ENCODE measurements at places on chromosomes 4 and X.
A peak's percentile ranks its signal among the peaks of the same experiment; 100 is the strongest.

DNA sequence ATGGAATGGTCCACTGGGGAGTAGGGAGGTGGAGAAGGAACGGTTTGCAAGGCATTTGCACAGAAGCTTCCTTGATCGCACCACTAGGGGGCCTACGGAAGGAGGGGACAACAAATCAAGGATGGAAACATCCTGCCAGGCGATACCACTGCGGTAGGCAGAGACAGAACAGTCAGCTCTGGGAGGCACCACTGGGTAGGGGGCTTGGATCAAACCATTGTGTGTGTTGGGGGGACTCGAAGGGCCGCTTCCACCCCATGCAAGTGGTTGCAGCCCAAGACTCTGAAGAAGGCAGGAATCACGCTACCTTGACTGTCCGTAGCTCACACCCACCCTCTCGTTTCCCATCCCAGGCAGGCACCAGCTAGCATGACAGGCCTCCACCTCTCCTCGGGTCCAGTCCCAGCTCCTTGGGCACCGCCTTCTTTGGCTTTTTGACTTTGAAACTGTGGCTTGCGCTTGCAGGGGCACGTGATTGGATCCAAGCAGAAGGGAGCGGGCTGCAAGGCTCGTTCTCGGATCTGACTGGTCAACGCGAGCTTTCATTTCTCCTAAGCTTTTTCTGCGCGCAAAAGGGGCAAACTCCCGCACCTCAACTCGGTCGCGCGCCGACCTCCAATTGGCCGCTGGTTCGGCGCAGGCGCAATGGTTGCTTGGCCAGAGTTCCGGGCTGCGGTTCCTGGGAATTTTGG, 28.4 kb downstream of the GAGE1 start:
- DNase-seq: peak; percentile 75

- DNase-seq: no peak
These were observed 214.2 kb downstream of the RELL1 start for GRCh38 chr4:37471971-37472370.

- DNase-seq: no peak
These were observed 7.6 kb downstream of the PRIMPOL start for GRCh38 chr4:184657144-184657543.

DNA sequence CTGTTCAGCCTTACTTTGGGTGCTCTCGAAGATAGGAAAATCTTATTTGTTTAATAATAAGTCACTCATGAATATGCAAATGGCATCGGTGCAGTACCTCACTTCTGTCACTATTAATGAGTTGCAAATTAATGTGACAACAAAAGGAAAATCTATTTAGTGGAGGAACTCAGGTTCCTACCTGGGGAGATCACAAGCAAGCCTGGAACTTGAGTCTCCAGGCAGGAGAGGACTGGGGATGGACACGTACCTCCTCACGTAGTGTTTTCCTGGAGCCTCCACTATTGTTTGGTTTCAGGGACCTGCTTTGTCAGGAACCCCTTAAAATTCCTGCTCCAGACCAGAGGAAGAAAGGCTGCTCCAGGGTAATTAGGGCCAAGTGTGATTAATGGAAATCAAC, 82.1 kb downstream of the BCOR start:
- DNase-seq: no peak

DNA sequence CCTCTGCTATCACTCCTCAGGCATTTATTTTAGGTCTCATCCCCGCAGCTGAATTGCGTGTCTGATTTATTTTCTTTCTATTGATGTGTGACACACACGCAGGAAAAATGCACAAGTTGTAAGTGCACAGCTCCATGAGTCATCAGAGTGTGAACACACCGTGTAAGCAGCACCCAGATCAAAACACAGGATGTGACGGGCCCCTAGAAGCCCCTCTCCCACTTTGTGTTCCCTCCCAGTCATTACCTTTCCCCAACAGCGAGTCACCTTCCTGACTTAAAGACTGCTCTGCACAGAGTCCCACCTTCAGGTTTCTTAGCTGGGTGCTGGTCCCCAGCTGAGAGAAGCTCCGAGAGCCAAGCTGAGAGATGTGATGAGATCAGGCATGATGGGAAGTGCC, 436.7 kb downstream of the MID1IP1 start:
- DNase-seq: no peak

DNA sequence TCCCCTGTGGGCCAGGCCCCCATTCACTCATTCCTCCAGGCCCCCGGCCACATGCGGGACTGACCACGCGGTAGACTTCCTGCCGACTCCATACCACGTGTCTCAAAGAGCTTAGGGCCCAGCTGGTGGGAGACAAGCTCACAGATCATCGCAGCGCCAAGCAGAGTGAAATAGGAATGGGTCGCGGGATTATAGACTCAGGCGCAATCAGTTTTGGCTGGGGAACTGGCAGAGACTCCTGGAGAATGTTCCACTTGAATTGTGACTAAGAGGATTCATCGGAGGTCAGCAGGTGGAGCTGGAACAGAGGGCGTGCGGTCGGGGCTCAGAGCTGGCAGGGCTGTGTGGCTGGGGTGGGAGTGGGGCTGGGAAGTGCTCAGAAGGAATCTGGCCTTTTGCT, 15.6 kb downstream of the ATP2B3 start:
- no peak for DNase-seq

- DNase-seq: no peak
These were observed 3.0 kb downstream of the GPC4 start for GRCh38 chrX:133412246-133412645.

DNA sequence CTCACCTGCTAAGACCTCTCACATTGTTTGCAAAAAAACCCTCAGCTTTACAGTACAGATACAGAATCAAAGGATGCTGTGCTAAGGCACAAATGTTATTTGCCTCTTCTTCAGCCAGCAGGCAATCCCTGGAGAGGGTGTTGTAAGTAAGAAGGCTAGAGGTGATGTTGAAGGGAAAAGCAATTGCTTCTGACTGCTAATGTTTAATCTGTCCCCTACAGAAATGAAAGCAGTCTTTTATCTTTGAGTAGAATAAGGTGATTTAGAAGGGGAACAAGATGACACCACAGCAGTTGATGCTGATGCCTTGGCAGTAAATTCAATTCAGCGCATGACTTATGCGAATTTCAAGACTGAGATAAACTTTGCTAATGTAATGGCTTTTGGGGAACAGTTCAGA, 1064.8 kb upstream of the IGFBP7 start:
- no peak for DNase-seq

GRCh38 chr4:98619180-98619579, 39.2 kb downstream of the TSPAN5 start:
- peak; percentile 54 for DNase-seq

- DNase-seq: no peak
These were observed 105.3 kb downstream of the DHRSX start for GRCh38 chrX:2395261-2395992.

- DNase-seq: no peak
These were observed 49.3 kb upstream of the CLDN34 start for GRCh38 chrX:9917861-9918260.

GRCh38 chr4:144709793-144710525, 64.0 kb downstream of the HHIP start:
- DNase-seq: no peak

- no peak for DNase-seq
These were observed 29.7 kb downstream of the PARM1 start for GRCh38 chr4:74962584-74962983.

DNA sequence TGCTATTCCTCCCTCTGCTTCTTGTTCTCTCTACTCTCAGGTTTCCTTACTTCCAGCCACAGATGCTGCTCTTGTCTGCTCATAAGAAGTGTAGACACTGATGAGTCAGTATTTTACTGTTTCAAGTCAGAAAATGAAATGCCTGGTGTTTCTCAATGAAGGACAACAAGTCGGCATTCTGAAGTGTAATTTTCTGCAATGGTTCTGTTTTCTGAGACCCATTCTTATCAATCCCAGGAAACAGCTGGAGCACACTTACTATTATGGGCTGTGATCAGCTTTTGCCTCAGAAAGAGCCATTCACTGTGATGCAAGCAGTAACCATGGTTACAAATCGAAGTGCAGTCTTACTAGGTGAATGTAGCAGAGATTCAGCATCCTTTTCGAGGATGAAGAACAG, 42.0 kb downstream of the SLC4A4 start:
- no peak for DNase-seq
